ENCODE measurements at places on chromosomes 12 and 14. TPM values are rescaled to one million over a fixed set of nuclear protein-coding genes. Genes with fewer than 3 reads are reported as not detected.

GRCh38 chr14:88505621-88506020, 49.2 kb downstream of the PTPN21 start:
- H3K4me1 ChIP-seq, result no peaks in the 10 kb centered on the region
- H3K4me3 ChIP-seq, result no peak overlapping the region
- no peak overlapping the region for H3K27ac ChIP-seq
- no peak for DNase-seq

DNA sequence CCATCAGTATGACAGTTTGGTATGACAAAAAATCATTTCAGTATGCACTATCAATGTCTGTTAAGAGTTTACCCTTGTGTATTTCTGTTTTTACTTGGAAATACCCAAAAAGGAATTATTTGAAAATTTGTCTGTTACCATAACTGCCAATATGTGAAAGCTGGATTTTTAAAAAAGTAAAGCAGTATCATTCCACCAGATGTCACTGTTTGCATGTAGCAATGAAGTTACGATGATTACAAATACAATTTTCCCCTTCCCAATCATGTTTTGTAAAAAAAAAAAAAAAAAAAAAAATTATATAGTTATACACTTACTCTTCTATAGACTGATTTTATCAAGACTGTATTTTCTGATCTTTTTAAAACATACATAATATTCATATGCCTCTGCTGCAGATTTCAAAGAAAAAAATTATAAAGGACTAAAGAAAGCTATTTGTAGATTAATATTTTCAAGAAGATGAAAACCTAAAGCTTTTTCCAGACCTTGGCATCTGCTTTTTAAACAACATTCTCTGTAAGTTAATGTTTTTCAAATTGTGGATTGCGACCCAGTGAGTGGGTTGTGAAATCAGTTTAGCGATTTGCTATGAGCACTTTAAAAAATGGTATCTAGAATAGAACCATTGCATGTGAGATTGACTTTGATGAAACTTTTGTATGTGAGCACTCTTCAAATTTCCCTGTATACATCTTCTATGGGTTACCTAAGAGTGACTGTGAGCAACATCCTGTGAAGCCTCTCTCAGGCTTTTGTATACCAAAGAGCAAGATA, 114.2 kb downstream of the TTC6 start:
- peaks cover 4% of the 10 kb centered on the region for H3K27me3 ChIP-seq
- H3K36me3 ChIP-seq, result no peaks in the 10 kb centered on the region
- no peak overlapping the region for H3K4me3 ChIP-seq
- H3K4me1 ChIP-seq, result no peaks in the 10 kb centered on the region

RD3L gene
- not detected for polyA plus RNA-seq

GRCh38 chr12:93925585-93926205, 222.7 kb upstream of the PLXNC1 start:
- H3K27ac ChIP-seq, result no peak overlapping the region
- H3K36me3 ChIP-seq, result no peaks in the 10 kb centered on the region
- no peak overlapping the region for H3K4me3 ChIP-seq
- peaks cover 7% of the 10 kb centered on the region for H3K4me1 ChIP-seq
- no peak for DNase-seq

- no peak overlapping the region for H3K27ac ChIP-seq
- no peaks in the 10 kb centered on the region for H3K4me1 ChIP-seq
- DNase-seq, result no peak
- H3K4me3 ChIP-seq, result no peak overlapping the region
These were observed 118.3 kb upstream of the LRFN5 start for GRCh38 chr14:41488401-41488800.

GRCh38 chr14:27013678-27014077, 415.8 kb upstream of the NOVA1 start:
- no peaks in the 10 kb centered on the region for H3K36me3 ChIP-seq
- no peaks in the 10 kb centered on the region for H3K27me3 ChIP-seq
- DNase-seq, result no peak
- H3K4me1 ChIP-seq, result no peaks in the 10 kb centered on the region
- no peak overlapping the region for H3K27ac ChIP-seq
- H3K4me3 ChIP-seq, result no peak overlapping the region

RAD51B gene
- polyA plus RNA-seq, result 17.6 TPM

- H3K27ac ChIP-seq, result no peak overlapping the region
- no peaks in the 10 kb centered on the region for H3K27me3 ChIP-seq
- no peak for DNase-seq
- no peaks in the 10 kb centered on the region for H3K4me1 ChIP-seq
- H3K4me3 ChIP-seq, result no peak overlapping the region
These were observed 680.8 kb downstream of the BCL11B start for GRCh38 chr14:98591161-98591560.

GRCh38 chr14:42187846-42188245, 581.2 kb downstream of the LRFN5 start:
- H3K27ac ChIP-seq, result no peak overlapping the region
- no peak for DNase-seq
- H3K4me1 ChIP-seq, result no peaks in the 10 kb centered on the region
- peaks cover 2% of the 10 kb centered on the region for H3K27me3 ChIP-seq
- no peaks in the 10 kb centered on the region for H3K36me3 ChIP-seq
- no peak overlapping the region for H3K4me3 ChIP-seq

DNA sequence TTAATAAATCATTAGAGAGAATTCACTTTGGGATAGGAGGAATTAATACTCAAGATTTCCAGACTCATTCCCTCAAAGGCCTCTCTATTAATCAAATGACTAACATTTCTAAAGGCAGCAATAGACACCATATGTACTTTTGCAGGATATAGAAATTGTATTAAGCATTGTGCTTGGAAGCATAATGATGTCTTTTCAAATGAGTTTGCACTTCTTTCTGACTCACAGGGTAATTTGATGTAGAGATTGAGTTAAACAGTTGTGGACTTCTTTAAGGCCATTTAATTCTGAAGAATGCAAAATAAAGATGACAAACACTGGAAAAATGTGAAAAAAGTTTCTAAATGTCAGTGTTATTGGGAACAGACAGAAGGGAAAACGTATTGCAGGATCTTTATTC, 63.4 kb upstream of the CSRP2 start:
- H3K4me3 ChIP-seq, result no peak overlapping the region
- DNase-seq, result no peak
- no peaks in the 10 kb centered on the region for H3K4me1 ChIP-seq
- no peak overlapping the region for H3K27ac ChIP-seq

DNA sequence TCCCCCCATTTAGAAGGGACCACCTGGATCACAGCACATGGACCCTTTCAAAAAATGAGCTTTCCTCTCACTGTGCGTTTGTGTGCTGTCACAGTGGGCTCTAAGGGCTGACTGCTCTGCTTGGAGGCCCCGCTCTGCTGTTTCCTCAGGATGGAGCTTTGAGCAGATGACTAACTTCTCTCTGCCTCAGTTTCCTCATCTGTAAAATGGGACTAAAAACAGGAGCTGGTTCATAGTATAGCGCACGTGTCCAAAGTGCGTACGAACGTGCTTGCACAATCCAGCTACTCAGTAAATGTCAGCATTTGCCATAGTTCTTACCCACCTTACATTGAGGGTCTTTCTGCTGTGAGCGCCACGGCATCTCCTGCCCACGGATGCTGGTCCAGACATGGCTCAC, 12.7 kb upstream of the DNAH10 start:
- H3K36me3 ChIP-seq, result peaks cover 49% of the 10 kb centered on the region
- peak overlapping the region; percentile 79 for H3K27ac ChIP-seq
- H3K4me3 ChIP-seq, result peak overlapping the region; percentile 78
- no peaks in the 10 kb centered on the region for H3K27me3 ChIP-seq

- peak overlapping the region; percentile 84 for H3K4me3 ChIP-seq
- peaks cover 39% of the 10 kb centered on the region for H3K4me1 ChIP-seq
- peak overlapping the region; percentile 39 for H3K27ac ChIP-seq
- peak; percentile 82 for DNase-seq
- H3K36me3 ChIP-seq, result no peaks in the 10 kb centered on the region
These were observed 43.7 kb downstream of the KDM2B start for GRCh38 chr12:121536899-121537813.

CACNA2D4 gene
- polyA plus RNA-seq, result 9.1 TPM

TBC1D30 gene
- polyA plus RNA-seq, result 1.7 TPM

GRCh38 chr12:131713349-131713748, 2.5 kb downstream of the SFSWAP start:
- H3K27me3 ChIP-seq, result peaks cover 12% of the 10 kb centered on the region
- H3K4me3 ChIP-seq, result no peak overlapping the region
- peaks cover 40% of the 10 kb centered on the region for H3K4me1 ChIP-seq
- H3K36me3 ChIP-seq, result peaks cover 36% of the 10 kb centered on the region

DNA sequence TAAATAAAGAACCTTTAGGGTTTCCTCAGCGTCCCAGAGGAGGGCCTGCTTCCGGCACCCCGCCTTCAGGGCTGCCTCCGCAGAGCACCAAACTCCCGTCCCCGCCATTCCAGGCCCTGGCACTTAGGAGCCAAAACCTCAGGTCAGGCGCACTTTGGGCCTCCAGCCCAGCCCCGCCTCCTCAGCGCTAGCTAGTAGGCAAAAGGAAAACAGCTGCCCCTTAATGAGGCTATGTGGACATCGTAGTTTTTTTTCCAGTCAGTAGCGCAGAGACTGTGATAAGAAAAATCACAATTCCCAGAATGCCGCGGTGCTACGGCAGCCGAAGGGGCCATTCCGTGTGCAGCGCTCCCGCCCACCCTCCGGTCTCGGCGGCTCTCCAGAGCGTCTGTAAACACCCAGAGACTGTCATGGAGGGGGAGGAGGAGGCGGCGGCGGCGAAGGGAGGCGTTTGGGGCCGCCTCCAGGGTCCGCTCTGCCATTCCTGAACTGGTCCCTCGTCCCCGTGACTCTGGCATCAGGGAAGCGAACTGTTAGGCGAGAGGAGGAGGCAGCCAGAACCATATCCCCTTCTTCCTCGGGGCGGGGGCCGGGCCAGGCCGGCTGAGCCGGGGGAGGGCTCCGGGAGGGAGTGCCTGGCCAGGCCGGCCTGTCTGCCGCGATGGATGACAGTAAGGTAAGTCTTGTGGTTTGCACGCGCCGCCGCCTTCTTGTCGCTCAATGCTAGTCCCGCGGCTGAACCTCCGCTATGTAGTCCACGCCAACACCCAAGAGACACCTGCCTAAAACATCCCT, at the start of gene CREBL2:
Gene CREBL2 (plus strand): TSS at position 365 of the 795 bp plus-strand sequence. CDS start 297 bp downstream, at position 662.
- H3K27me3 ChIP-seq, result peaks cover 4% of the 10 kb centered on the region
- H3K27ac ChIP-seq, result peak within 1 kb of the TSS; percentile 95
- H3K4me1 ChIP-seq, result peaks cover 49% of the 10 kb centered on the region
- no peaks in the 10 kb centered on the region for H3K36me3 ChIP-seq
- H3K4me3 ChIP-seq, result peak within 1 kb of the TSS; percentile 96

DNA sequence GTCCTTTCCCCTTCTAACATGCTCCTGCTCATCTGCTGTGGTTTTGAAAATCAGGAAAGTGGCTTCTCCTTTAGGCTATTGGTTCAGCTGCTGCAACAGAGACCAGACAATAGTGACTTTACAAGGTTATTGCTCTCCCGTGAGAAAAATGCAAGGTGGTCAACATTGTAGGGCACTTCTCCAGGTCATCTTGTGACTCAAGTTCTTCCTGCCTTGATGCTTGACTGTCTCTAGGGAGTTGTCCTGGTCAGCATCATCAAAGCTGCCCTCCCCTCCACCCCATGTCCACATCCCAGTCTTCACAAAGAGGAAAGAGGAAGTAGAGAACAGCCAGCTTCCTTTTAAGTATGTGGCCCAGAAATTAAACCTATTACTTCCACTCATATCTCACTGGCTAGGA, 3.9 kb upstream of the TMEM63C start:
- no peaks in the 10 kb centered on the region for H3K36me3 ChIP-seq
- DNase-seq, result no peak
- H3K27ac ChIP-seq, result no peak overlapping the region
- peaks cover 11% of the 10 kb centered on the region for H3K4me1 ChIP-seq
- H3K27me3 ChIP-seq, result peaks cover 10% of the 10 kb centered on the region
- H3K4me3 ChIP-seq, result no peak overlapping the region

GRCh38 chr12:10661338-10661737, 12.5 kb downstream of the STYK1 start:
- H3K27me3 ChIP-seq, result peaks cover 12% of the 10 kb centered on the region
- H3K36me3 ChIP-seq, result no peaks in the 10 kb centered on the region
- H3K4me1 ChIP-seq, result no peaks in the 10 kb centered on the region
- no peak for DNase-seq
- H3K27ac ChIP-seq, result no peak overlapping the region
- no peak overlapping the region for H3K4me3 ChIP-seq

TPH2 gene
- not detected for polyA plus RNA-seq

TMEM30B gene
- 0.91 TPM for polyA plus RNA-seq

OVCH1 gene
- not detected for polyA plus RNA-seq

GRCh38 chr12:68290126-68290525, 36.7 kb upstream of the IL22 start:
- H3K4me1 ChIP-seq, result peaks cover 10% of the 10 kb centered on the region

CMTM5 gene
- polyA plus RNA-seq, result 4.0 TPM

GRCh38 chr14:69269381-69269780, 9.4 kb downstream of the GALNT16 start:
- H3K27me3 ChIP-seq, result peaks cover 5% of the 10 kb centered on the region
- H3K36me3 ChIP-seq, result no peaks in the 10 kb centered on the region
- H3K27ac ChIP-seq, result no peak overlapping the region
- DNase-seq, result no peak
- no peak overlapping the region for H3K4me3 ChIP-seq

DNA sequence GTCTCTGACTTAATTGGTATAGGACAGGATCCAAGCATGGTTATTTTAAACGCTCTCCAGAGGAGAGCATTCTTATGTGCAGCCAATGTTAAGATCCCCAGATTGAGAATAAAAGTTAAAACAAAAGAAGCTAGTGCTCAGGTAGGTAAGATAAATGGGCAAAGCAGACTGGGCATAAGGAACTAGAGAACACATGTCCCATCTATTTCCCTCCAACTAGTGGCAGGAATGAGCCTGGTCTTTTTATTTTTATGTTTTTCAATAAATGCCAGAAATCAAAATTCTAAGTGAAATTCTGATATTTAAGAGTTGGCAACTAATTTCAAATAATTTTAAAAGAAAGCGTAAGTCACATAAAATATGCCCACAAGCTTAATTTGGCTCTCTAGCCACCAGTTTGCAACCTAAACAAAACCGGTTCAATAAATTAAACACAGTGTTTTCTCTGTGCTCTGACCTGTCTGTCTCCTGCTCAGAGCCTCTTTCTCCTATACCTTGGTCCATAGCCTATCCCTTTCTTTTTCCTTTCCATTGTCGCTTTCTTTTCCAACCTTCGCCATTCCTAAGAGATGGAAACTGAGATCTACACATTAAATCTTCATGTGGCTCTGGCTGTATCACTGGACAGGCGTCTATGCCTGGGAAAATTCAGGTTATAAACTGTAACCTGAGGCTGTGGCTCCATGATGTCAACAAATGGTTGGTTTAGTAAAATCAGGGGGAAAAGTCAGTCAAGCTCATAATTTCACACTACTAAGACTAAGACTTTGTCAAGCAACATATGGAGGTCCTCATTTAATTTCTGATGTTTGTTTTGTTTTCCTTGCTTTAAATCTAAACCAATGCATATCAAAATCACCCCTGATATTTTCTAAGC, 5.5 kb downstream of the SLC38A1 start:
- peak overlapping the region; percentile 70 for H3K27ac ChIP-seq
- DNase-seq, result peak; percentile 2
- no peaks in the 10 kb centered on the region for H3K36me3 ChIP-seq

DNA sequence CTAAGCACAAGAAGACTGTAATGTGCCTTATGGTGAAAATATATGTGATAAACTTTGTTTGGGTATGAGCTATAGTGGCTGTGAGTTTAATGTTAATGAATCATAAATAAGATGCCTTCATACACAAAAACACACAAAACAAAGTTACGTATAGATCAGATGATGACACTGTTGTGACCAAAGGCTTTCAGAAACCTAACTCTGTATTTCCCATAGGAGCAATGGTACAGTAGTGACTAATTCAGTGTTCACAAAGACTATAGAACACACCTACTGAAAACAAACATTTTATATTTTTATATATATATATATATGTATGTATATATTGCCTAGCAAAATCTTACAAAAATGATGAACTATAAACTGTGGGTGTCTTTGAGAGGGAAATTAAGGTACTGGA, 393.8 kb upstream of the DCN start:
- no peak for DNase-seq
- peaks cover 7% of the 10 kb centered on the region for H3K4me1 ChIP-seq
- peaks cover 8% of the 10 kb centered on the region for H3K27me3 ChIP-seq
- H3K36me3 ChIP-seq, result no peaks in the 10 kb centered on the region

All from immature natural killer cell (primary cell).